ENCODE measurements at places on chromosomes 12 and 14.
A peak's percentile ranks its signal among the peaks of the same experiment; 100 is the strongest.

DNA sequence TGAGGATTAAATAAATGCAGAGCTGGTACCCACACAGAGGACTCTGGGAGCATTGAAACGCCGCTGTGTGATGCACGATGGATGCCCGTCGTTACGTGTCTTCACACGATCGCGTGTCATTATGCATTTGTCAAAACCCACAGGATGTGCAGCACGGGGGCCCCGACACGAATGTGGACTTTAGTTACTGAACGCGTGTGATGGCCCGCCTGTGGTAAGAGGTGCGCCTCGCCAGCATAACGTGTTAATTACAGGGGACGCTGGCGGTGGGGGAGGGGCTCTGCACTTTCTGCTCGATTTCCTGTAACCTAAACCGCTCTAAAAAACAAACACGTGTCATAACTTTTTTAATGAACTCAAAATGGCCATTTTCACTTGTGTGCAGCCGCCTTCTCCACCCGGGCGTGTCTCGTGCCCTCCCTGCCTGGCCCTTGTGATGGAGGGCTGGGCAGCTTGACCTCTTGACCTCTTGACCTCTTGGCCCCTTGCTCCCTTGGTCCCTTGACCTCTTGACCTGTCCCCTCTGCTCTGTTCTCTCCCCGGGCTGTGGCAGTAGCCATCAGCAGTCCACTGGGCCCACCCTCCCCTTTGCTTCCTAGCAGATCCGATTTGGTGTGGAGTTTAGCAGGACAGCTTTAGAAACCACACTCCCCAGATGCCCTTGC, 33.7 kb upstream of the GALNT9 start:
- H3K36me3 ChIP-seq: no peaks in the 10 kb centered on the region
- H3K27me3 ChIP-seq: no peaks in the 10 kb centered on the region
- no peak for DNase-seq
- H3K4me1 ChIP-seq: no peaks in the 10 kb centered on the region
- H3K27ac ChIP-seq: no peak overlapping the region

DNA sequence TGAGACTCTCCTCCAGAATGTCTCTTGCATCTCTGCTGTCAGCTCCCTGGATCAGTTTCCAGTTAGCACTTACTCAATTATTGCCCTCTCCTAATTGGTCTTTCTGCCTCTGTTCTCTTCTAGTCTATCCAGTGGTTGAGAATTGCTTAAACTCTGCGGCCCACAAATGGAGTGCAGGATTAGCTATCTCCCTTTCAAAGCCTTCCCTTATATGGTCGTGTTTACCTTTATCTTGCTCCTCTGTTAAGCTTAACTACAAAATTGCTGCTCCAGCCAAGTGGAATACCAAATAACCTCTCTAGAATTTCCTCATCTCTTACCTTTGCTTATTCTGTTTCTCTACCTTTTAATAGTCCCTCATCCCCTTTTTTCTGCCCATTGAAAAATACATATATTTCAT, 132.7 kb downstream of the NRXN3 start:
- no peak overlapping the region for H3K27ac ChIP-seq
- peaks cover 3% of the 10 kb centered on the region for H3K27me3 ChIP-seq
- no peaks in the 10 kb centered on the region for H3K36me3 ChIP-seq
- no peak overlapping the region for H3K4me3 ChIP-seq
- no peak for DNase-seq

DNA sequence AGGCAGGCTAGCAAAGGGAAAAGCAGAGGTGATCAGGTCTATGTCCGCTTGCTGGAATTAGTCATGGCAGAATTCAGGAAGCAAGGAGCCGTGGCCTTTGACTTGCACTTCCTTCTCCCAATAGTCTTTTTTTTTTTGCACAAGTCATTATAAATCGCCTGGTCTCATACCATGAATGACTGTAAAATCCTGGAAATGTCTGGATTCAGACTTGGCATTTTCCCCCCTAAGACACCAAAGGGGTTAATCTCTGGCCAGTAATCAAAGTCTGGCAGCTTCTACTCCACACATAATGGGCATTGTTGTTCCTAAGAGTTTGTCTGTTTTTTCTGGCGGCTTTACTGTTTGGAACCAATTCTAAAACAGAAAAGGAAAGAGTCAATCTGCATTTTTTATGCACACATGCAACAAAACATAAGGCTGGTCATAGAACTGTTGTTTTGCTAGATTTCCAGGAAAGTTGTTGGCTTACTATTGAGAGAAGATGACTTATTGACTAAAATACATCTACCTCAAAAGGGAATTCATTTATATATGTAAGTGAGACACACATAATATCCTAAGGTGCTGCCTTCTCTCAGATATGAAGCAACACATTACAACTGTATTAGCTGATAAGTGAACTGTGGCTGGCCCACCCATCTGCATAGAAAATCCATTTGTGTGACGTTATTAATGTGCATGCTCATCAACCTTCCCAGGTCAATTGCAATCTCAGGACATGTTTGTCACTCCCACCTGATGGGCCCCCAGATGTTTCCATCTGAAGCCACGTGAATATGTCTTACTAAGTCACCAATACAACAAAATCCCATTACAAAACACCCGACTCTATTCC, 157.3 kb downstream of the BTG1 start:
- no peak for DNase-seq
- H3K27ac ChIP-seq: no peak overlapping the region
- H3K4me3 ChIP-seq: no peak overlapping the region

DNA sequence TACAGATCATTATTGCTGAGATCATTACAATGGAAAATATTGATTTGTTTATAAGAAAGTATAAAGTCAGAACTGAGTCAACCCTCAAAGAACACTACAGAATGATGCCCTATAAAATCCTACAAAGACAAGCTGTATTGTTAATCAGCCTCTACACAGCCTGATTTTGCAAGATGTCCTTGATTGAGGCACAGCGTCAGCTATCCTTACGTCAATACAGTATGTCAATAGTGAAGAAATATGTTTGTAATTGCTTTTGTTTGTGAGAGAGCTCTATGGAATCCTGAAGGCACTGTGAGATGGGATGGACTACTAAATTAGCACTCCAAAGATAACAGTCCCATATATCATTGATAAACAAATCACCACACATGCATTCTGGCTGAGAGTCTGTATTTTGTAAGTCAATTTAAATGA, 70.7 kb downstream of the RASSF9 start:
- H3K4me1 ChIP-seq: no peaks in the 10 kb centered on the region
- no peak overlapping the region for H3K27ac ChIP-seq
- no peaks in the 10 kb centered on the region for H3K36me3 ChIP-seq

DNA sequence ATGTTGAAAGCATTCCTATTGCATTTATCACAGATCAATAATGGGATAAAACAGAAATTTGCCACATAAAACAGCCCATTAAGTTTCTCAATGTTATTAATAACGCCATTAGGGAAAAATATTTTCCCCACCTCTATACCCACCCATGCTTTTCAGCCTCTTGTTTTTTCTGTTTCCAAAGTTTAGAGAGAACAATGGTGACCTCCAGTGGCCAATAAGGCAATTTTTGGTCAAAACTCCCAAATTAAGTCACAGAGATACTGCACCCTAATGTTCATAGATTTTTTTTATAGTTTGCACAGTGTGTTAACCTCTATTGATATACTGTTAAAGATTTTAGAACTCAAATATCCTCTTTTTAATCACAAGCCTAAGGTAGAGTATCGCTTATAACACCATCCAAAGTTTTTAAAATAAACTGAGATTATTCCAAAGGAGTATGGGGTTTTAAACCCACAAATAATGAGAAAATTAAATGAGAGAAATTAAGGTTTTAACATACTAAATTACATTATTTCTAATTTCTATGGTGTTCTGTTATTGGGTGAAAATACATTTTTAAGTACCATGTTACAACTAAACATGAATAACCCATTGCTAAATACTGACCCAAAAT, 184.7 kb upstream of the DCN start:
- no peaks in the 10 kb centered on the region for H3K36me3 ChIP-seq
- H3K27ac ChIP-seq: no peak overlapping the region
- H3K4me1 ChIP-seq: peaks cover 4% of the 10 kb centered on the region
- H3K4me3 ChIP-seq: no peak overlapping the region

DNA sequence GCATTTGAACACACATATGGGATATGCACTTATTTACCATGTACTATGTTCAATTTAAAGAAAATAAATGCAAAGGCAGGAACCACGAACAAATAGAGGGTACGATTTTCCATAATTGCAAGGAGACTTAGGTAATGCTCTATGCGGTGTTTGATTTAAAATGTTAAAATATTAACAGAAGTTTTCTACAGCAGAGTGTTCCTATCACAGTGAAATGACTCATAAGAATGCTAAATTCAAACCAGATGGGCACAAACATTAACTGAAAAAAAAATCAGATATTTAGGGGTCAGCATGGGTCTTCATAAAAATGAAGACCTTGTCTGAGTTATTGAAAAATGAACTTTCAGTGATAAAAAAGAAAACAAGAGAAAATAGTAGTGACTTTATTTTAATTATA, 65.4 kb downstream of the LLPH start:
- H3K27me3 ChIP-seq: peaks cover 16% of the 10 kb centered on the region
- H3K36me3 ChIP-seq: no peaks in the 10 kb centered on the region
- H3K4me1 ChIP-seq: no peaks in the 10 kb centered on the region
- no peak for DNase-seq
- no peak overlapping the region for H3K4me3 ChIP-seq

DNA sequence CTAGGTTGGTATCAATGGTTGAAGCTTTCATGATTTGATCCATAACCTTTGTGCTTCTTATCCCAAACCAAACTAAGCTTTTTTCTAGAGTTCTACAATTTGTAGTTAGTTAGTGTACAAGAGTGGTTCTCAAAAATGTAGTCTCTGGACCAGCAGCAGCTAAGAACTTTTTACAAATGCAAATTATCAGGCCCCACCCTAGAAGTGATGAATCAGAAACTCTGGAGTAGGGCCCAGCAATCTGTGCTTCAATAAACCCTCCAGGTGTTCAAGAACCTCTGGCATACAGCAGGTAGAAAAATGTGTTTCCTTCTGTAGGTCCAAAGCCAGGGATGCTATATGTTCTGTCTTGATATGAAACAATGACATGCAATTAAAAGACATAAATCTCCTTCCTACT, 26.1 kb upstream of the ACTR6 start:
- no peak for DNase-seq
- H3K4me3 ChIP-seq: no peak overlapping the region
- H3K27me3 ChIP-seq: no peaks in the 10 kb centered on the region
- no peak overlapping the region for H3K27ac ChIP-seq
- no peaks in the 10 kb centered on the region for H3K36me3 ChIP-seq
- no peaks in the 10 kb centered on the region for H3K4me1 ChIP-seq

GRCh38 chr12:102534899-102535298, 54.5 kb upstream of the IGF1 start:
- no peak overlapping the region for H3K4me3 ChIP-seq
- H3K27ac ChIP-seq: no peak overlapping the region
- no peaks in the 10 kb centered on the region for H3K27me3 ChIP-seq
- H3K36me3 ChIP-seq: no peaks in the 10 kb centered on the region
- no peak for DNase-seq

DNA sequence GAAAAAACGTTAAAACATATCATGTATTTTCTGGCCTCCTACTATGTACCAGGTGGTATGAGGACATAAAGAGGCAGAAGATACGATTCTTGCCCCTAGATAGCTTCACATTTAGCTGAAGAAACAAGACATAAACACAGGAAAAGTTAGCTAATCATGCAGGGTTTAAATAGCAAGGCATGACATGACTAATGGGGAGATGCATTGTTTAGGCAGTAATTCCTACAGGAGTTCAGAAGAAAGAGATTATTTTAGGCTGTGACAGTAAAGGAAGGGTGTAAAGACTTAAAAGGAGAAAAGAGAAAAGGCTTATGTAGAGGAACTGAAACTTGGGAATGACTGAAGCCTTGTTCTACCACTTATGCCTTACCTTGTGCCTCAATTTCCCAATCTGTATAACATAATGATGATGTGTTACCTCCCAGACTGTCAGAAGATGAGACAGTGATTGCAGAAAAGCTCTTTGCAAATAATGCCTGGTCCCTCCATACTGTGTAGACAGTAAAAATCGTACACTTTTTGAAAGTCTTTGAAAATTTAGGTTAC, 44.4 kb downstream of the PRKCH start:
- H3K4me1 ChIP-seq: no peaks in the 10 kb centered on the region
- no peaks in the 10 kb centered on the region for H3K36me3 ChIP-seq
- H3K27ac ChIP-seq: no peak overlapping the region
- DNase-seq: no peak
- no peaks in the 10 kb centered on the region for H3K27me3 ChIP-seq

GRCh38 chr12:73361156-73361863, 1089.1 kb downstream of the TRHDE start:
- DNase-seq: no peak
- no peaks in the 10 kb centered on the region for H3K4me1 ChIP-seq
- H3K36me3 ChIP-seq: no peaks in the 10 kb centered on the region
- H3K4me3 ChIP-seq: no peak overlapping the region

- peak overlapping the region; percentile 28 for H3K27ac ChIP-seq
- H3K36me3 ChIP-seq: peaks cover 16% of the 10 kb centered on the region
- peak; percentile 43 for DNase-seq
Measured at GRCh38 chr12:56593909-56594621, 36.1 kb downstream of the BAZ2A start.

DNA sequence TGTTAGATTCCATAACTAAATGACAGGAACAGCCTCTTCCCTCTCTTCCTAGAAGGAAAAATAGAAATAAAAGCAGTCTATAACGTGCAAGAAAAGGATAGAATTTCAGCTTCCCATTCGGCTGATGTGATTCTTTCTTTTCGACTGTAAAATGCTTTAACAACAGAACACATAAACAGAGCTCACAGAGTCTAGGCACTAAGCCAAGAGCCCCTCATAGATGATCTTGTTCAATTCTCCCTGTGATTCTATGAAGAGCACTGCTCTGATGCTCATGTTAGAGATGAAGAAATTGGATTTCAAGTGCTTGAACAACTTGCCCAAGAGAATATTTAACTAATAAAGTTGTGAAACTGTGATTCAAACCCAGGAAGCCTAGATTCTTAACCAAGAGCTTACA, 232.7 kb downstream of the RPAP3 start:
- no peaks in the 10 kb centered on the region for H3K4me1 ChIP-seq
- no peak for DNase-seq
- H3K36me3 ChIP-seq: no peaks in the 10 kb centered on the region
- H3K27me3 ChIP-seq: no peaks in the 10 kb centered on the region
- H3K4me3 ChIP-seq: no peak overlapping the region

- H3K36me3 ChIP-seq: no peaks in the 10 kb centered on the region
- H3K27ac ChIP-seq: peak overlapping the region; percentile 96
- no peaks in the 10 kb centered on the region for H3K4me1 ChIP-seq
- H3K27me3 ChIP-seq: no peaks in the 10 kb centered on the region
Measured at GRCh38 chr14:50667684-50667995, 466 bp downstream of the SAV1 start.

GRCh38 chr12:120136093-120136770, 19.7 kb upstream of the RAB35 start:
- H3K27me3 ChIP-seq: no peaks in the 10 kb centered on the region
- no peaks in the 10 kb centered on the region for H3K4me1 ChIP-seq
- peaks cover 74% of the 10 kb centered on the region for H3K36me3 ChIP-seq
- H3K4me3 ChIP-seq: no peak overlapping the region
- no peak for DNase-seq
- H3K27ac ChIP-seq: no peak overlapping the region
